Activated T-cell treated with anti-CD3 and anti-CD28 coated beads for 1 hour (primary cell): ENCODE measurements at places on chromosomes 5 and 9.

DNA sequence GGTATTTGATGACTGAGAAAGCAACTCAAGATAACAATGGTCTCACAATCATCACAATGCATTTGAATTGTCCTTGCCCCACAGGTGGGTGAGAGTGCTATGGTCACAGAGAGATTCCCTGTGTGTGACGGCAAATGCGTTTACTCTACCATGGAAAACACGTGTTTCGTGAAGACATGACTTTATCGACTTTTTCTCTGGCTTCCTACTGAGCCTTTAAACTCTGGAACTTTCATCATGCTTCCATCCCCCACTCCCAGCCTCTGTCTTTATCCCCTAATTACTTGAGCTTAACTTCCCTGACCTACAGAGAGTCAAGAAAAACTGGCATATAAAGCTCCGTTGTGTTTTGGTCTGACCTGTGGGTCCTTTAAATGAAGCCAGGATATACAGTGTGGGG lies 414.1 kb upstream of the CLINT1 start:
- no peak for DNase-seq

- DNase-seq, result no peak
Measured at GRCh38 chr9:14692470-14693250, 572 bp downstream of the ZDHHC21 start.

DNA sequence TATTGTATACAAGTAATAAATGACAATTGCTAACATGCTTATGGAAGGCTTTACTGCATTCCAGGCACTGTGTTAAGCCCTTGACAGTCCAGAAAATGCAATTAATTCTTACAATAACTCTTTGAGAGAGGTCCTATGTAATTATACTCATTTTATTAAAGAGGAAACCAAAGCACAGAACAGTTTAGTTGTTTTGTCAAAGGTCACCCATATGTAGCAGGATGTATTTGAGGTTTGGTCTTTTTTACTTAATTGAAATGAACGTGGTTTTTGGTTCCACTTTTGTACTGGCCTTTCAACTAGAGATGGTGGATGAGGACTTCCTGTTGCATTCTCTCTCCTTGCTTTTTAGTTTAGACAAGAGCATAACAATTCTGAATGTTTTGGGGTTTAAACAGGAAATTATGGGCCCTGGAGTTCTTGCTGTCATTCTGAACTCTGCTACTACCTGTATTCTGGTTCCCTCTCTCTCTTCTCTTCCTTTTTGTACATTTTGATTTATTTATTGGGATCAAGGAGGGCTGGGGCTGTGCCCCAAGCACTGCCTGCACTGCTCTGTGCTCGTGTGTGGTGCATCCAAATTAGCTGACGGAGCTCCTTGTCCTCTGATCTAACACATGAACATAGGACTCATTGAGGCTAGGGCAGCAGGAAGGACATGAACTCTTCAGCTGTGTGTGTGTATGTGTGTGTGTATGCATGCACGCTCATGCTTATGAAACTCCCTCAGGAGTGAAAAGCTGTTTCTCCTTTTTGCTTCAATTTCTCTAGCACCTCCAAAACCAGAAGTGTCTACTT lies 47.4 kb downstream of the SLC28A3 start:
- DNase-seq, result no peak

GRCh38 chr9:2158111-2158610 lies 143.0 kb downstream of the SMARCA2 start:
- no peak for DNase-seq

DNA sequence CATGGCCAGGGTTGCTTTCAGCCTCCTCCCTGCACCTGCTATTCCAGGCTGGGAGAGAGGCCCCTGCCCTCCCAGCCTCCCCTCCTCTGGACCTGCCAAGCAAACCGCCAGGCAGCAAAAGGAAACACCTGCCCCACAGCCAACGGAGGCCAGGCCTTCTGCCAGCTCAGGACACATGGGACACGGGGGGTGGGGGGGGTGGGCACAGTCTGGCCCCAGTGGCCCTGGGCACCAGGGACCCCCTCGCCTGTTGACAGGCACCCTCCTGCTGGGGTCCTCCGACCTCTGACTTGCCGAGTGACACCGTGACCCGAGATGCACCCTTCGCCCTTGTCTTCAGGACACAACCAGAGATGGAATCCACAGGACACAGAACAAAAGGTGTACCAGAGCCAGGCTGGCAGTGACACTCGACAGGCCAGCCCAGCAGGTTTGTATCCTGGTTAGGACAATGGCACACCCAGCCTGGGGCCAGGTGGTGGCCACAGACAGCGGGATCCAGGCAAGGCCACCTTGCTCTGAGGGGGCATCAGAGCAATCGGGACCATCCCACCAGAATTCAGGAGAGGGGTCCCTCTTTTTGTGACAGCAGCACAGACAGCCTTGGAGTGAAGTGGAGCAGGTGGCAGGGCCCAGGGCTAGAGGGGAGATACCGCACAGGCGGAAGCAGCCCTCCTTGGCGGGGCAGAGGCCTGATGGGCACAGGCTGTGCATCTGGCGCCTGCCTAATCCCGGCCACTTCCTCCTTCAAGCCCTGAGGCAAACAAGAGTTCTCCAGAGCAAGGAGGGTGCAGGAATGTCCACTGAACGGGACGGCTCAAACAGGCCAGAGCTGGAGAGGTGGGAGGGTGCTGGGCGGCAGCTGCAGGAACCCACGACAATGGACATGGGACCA lies 1.3 kb upstream of the TMEM210 start:
- no peak for DNase-seq

- no peak for DNase-seq
Measured at GRCh38 chr9:137217276-137218211, 4.5 kb downstream of the RNF208 start.

GRCh38 chr5:135950611-135951010 lies 4.2 kb downstream of the LECT2 start:
- DNase-seq, result no peak

DNA sequence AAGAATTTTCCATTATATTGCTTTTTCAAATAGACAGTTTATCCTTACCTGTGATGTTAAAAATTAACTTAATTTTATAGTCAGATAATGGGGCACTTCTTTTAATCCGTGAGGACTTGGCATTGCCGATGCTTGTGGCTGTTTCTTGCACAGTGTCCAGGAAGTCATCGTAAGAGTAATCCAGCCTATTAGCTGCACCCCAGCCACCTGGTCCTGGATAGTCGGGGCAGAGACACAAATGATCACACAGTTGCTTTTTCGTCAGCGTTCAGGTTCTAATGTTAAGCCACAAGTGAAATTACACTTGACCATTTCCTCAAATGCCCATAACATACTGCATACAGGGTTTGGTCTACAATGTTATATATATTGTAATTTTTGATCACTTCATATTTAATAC lies 107.4 kb downstream of the SVEP1 start:
- DNase-seq, result no peak

- DNase-seq, result no peak
Measured at GRCh38 chr9:135925496-135926133, 18.3 kb upstream of the CAMSAP1 start.

DNA sequence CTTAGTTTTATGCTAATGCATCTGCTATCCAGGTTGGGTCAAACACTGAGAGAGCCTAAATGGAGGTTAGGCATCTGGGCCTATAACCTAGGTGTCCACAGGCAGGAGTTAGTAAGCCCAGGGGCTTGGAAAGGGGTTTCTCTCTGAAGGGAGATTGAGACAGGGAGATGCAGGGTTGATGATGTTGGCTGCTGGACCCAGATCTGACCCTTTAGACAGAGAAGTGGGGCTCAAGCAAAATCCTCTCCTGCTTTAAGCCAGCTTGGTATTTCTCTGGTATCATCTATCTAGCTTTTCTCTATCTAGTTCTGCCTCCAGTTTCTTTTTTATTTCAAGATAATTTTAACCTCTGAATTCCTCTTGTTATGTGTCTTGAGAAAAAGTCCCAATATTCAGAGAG lies 18.3 kb upstream of the ANKRD55 start:
- no peak for DNase-seq

DNA sequence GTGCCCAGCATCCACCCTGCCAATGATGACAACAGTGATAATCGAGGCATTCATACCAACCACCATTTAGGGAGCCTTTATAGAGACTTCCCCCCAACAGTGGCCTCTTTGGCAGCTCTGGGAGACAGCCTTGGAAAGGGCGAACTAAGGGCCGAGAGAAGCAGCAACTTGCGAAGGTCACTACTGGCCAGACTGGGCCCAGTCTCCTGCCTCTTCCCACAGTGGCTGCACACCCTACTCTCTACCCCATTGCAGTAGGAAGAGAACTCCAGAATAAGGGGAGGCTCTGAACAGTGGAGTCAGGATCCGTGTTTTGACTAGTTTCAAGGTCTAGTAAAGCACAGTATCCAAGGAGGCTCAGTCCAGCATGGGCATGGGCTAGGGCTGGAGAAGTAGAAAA lies 5.3 kb downstream of the LHX6 start:
- DNase-seq, result no peak

DNA sequence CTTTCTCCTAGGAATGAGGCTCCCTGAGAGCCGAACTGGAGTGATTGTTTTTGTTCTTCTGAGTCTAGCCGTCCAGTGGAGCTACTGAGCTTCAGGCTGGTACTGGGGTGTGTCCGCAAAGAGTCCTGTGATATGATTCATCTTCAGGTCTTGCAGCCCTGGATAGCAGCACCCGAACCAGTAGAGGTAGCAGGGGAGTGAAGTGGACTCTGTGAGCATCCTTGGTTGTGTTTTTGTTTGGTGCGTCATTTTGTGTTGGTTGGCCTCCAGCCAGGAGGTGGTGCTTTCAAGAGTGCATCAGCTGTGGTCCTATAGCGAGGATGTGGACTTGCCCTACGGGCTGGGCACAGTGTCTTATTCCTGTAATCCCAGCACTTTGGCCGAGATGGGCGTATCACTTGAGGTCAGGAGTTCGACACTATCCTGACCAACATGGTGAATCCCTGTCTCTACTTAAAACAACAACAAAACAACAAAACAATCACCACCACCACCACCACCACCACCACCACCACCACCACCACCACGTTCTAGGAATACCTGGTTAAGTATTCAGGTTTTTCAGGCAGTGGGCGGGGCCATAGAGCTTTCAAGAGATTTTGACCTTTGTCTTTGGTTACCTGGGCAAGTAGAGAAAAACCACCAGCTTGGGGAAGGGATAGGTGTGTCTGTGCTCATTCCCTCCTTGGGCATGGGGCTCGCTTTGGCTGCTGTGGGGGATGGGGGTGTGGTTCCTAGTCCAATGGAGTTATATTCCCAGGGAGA lies 154.0 kb downstream of the WDR70 start:
- no peak for DNase-seq

- no peak for DNase-seq
Measured at GRCh38 chr5:100797861-100798260, 105.2 kb downstream of the ST8SIA4 start.

DNA sequence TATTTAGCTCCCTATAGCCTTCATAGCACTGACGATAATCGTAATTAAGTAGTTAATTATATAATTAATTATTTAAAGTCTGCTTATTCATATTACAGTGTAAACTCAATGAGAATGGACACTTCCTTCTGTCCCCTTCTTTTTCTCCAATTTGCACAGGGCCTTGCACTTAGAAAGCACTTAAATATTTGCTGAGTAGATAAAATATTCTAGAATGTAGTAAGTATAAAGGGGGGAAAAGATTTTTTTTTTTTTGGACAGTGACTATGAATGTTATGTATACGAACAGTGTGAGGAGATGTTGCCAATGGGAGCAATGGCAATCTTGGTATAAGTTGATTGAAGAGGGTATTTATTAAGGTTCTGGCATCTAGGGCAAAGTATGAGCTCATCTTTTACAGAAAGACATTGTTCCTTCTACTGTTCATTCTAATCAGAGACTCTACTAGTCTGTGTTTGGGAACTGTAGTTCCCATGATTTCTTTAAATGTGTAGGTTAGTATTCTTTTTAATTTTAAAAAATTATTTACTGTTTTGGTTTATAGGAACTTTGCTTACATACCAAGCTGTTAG lies 49.4 kb downstream of the YTHDC2 start:
- DNase-seq, result no peak

DNA sequence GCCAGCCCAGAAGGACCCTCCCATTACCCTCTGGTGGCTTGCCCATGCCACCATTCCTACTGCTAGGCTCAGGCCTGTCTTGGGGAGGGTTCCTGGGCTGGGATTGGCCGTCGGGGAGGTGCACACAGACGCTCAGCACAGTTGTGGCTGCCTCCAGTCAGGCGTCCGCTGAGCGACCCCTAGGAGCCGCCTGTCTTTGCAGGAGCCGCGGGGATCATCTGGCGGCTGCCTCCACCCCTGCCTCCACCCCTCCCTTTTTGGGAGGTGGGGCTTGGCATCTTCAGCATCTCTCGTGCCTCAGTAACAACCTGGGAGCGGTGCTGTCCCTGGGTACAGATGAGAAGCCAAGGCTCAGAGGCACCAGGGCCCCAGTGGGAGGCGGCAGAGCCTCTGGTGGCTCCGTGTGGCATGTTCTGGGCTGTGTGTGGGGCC lies 39.6 kb downstream of the RXRA start:
- no peak for DNase-seq

GRCh38 chr9:19965336-19965735 lies 176.5 kb upstream of the SLC24A2 start:
- no peak for DNase-seq

DNA sequence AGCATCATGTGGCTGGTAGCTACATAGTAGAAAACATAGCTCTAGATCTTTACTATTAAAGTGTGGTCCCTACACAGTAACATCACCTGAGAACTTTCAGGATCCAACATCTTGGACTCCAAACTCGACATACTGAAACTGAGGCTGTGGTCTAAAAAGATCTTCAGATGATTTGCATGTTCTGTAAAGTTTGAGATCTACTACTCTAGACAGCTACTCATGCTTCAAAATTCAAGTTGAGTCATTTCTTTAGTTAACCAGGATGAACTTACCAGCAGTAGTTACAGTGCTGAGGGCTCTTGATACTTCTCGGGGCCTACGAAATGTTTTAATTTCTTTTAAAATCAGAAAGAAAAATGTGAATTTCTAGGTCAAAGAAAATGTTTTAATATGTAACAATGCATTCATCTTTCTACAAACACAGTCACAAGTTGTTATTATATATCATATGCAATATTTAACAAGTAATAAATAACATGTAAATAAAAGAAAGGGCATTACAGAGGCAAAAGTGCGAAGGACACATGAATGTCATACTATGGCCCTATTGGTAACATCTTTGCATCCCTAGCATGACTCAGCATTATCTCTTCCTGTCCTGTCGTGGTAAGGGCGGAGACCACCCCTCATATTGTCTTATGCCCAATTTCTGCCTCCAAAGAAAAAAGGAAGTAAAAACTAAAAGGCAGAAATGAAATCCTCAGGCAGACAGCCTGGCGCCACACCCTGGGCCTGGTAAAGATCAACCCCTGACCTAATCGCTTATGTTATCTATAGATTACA lies 563.9 kb upstream of the TLE4 start:
- DNase-seq, result no peak

DNA sequence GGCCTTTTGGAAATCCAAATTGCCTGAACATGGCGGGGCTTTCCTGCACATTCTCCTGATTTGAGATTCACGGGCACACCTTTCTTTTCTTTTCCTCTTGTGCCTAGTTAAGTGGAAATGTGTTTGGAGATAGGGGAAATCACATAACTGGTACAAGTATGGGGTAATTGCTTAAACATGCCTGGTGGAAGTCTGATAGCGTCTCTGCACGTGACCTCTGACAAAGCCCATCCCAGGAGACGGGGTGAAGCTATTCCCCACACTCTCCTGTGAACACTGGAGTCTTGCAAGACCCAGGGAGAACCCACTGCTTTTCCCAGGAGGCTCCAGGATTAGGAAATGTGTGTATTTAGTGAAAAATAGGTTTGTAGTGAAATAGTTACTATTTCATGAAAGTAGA lies 2.9 kb upstream of the REEP2 start:
- DNase-seq, result no peak
